Mesenteric fat pad (tissue), 1 donor: ENCODE measurements at places on chromosomes 7 and 10. TPM values are rescaled to one million over a fixed set of nuclear protein-coding genes. Genes with fewer than 3 reads are reported as not detected.
A peak's percentile ranks its signal among the peaks of the same experiment; 100 is the strongest.

- DNase-seq: no peak
These were observed 244.2 kb upstream of the IGFBP3 start for GRCh38 chr7:46165276-46165675.

Gene SPDYE9
- total RNA-seq: not detected

DNA sequence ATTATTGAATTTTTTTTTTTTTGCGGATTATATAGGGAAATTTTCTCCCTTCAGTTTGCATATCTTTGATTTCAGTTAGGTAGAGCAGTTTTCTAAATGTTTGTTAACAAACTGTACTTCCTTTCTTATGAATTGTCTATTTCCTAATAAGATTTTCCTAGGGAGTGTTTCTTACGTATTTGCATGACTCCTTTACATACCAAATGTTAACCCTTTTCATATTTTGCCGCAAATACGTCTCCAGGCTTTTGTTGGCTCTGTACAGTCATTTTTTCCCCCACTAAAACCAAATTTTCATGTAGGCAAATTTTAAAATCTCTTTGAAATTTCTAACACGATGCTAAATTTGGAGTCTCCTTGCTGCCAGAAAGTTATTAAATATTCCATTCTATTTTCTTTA lies 1.9 kb upstream of the FRAT2 start:
- DNase-seq: no peak

Gene OR2A14
- total RNA-seq: not detected

- DNase-seq: peak; percentile 91
These were observed 7.6 kb downstream of the FAM53B start for GRCh38 chr10:124736491-124737136.

GRCh38 chr7:90119178-90119971 lies 34.9 kb upstream of the STEAP1 start:
- DNase-seq: no peak

DNA sequence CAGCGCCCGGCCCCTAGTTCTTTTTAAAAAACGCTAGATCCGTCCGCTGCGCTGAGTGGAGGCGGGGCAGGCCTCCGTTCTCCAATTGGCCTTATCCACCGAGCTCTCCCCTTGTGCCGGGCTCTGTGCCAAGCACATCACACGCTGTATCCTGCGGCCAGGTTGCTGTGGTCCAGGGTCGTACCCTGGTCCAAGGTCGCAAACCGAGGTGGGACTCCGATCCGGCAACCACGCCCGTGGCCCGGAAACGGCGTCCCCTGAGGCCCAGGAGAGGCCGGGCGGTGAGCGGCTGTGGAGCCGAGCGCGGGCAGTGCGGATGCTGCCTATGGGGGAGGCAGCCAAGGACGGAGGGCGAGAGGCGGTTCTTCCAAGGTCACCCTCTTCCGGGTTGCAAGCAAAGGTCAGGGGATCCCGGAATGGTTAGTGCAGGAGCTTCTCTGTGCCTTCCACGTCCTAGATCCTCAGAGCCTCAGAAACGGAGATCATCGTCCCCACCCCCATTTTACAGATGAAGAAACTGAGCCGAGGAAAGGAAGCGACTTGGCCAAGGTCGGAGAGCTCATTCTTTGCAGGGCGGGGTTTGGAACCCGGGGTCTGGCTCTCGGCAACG lies 72.4 kb upstream of the LRRC4 start:
- no peak for DNase-seq
